ENCODE measurements at places on chromosomes 2 and 18.

DNA sequence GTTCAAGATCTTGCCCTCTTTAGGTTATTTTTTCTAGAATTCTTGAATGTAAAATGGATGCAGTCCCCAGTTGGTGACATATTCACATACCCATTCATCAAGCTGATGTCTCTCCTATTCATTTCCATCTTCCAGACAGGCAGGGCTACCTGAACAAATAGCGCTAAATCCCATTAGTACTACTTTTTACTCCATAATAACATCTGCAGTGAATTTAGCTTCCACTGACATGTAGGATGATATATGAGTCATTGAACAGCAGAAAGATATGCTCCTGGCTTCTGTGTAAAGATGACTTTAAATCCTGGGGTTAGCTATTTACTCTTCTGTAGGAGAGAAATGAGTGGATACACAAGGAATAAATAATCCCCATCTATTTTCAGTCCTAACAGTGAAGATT is 194.7 kb downstream of the RND3 start:
- DNase-seq = no peak

GRCh38 chr18:29644276-29644675 is 1398.3 kb downstream of the DSC3 start:
- no peak for DNase-seq

DNA sequence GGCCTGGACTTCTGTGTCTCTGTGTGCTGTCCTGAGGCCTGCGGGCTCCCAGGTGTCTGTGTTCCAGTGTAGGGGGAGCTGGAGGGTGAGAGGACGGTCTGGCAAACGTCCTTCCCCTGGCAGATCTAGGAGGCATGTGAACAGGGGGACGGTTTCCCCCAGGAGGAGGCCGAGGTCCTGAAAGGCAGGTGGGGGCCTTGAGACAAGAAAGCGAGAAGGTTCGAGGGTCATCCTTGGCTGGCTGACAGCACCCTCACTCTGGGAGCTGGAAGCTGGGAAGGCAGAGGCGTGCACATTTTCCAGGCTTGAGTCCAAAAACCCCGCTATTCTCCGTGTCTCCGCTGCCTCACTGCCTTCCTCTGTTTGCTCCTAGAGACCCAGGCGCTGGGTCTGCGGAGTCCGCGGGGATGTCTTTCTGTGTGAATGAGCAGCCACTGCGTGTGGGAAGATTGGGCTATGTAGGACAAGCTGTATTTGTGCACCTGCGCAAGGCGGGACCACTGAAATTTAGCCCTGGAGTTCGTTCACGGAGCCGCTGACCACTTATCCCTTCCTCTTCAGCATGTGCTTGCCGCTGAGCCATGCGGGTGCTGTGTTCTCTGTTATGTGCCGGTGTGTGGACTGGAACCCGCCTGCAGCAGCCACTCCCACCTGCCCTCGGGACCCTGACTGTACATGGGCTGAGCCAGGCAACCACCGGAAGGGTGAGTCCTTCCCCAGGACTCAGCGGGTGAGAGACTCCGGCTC is 43.7 kb downstream of the TWIST2 start:
- no peak for DNase-seq

- DNase-seq = no peak
Measured at GRCh38 chr2:29050591-29050990, 23.7 kb downstream of the PCARE start.

- DNase-seq = no peak
Measured at GRCh38 chr2:47501374-47502200, 98.6 kb downstream of the MSH2 start.

GRCh38 chr2:191625016-191625415 is 52.9 kb upstream of the NABP1 start:
- no peak for DNase-seq

GRCh38 chr2:24008672-24009366 is 1.1 kb upstream of the MFSD2B start:
- DNase-seq = no peak

- DNase-seq = no peak
Measured at GRCh38 chr2:54995553-54995952, 54.7 kb downstream of the RTN4 start.

GRCh38 chr2:238409341-238410199 is 17.2 kb upstream of the ASB1 start:
- no peak for DNase-seq

DNA sequence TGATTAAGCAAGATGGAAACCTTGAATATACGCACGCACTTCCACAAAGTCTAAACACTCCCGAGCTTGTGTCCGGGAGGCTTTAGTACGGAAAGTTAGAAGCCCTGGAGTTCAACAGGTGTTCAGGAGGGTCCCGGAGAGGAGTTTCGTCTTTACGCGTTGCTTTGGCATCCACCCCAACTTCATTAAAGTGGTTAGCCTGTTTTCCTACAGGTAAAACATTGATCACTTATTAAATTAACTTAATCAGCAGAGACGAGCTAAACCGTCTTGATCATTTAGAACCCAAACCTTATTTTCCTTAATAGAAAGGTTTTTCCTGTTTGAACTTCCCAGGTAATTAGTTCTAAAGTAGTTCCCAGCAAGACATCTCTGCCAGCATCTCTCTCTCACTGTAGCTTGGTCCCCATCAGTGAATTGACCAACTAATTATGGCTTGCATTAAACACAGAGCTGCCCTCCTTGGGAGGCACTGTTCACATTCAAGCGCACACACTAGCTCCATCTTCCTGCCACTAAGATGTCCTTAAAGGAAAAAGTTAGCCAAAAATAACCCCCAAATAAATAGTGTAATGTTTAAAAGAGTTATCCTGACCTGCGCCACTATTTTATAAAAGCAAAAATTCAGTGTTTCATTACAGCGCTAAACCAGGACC is 1.4 kb downstream of the NPAS2 start:
- no peak for DNase-seq

GRCh38 chr18:76984193-76985155 is 148.1 kb downstream of the MBP start:
- peak; percentile 22 for DNase-seq

Measured in pons (tissue), 1 donor.